ENCODE measurements at places on chromosomes 5 and 9.

GRCh38 chr9:4491626-4491975, 1.3 kb downstream of the SLC1A1 start:
- no peak for DNase-seq

DNA sequence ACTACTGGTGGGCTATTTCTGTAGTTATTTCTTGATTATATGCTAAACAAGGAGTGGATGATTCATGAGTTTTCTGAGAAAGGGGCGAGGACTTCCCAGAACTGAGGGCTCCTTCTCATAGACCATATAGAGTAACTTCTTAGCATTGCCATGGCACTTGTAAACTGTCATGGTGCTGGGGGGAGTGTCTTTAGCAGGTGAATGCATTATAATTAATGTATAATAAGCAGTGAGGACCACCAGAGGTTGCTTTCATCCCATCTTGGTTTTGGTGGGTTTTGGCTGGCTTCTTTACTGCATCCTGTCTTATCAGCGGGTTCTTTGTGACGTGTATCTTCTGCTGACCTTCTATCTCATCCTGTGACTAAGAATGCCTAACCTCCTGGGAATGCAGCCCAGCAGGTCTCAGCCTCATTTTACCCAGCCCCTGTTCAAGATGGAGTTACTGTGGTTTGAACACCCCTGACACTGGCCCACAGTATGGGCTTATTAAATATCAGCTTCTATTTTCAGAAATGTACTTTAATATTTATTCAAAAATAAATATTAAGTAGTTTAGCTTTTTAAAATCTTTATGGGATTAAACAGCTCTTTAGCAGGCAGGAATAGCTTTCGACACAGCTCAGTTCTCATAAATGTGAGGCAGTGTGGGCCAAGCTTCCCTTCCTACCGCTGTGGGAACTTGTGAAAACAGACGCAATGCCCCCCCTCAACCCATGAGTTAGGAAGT, 44.4 kb downstream of the GALNT12 start:
- DNase-seq = no peak

DNA sequence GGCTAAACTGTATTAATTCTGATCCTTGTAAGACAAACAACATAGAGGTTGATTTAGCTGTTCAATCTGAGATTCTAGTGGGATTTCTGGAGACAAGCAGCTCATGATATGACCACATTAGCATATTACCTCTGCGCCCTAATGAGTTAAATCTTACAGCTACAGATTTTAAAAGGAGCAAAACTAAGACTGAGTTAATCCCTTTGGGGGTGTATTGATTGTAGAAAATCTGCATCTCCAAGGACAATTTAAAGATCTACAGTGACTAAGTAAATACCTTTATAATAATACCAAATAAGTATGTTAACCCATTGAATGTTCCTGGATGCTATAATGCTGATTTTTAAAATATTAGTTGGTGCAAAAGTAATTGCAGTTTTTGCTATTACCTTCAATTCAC, 33.2 kb downstream of the ADAMTSL1 start:
- no peak for DNase-seq

DNA sequence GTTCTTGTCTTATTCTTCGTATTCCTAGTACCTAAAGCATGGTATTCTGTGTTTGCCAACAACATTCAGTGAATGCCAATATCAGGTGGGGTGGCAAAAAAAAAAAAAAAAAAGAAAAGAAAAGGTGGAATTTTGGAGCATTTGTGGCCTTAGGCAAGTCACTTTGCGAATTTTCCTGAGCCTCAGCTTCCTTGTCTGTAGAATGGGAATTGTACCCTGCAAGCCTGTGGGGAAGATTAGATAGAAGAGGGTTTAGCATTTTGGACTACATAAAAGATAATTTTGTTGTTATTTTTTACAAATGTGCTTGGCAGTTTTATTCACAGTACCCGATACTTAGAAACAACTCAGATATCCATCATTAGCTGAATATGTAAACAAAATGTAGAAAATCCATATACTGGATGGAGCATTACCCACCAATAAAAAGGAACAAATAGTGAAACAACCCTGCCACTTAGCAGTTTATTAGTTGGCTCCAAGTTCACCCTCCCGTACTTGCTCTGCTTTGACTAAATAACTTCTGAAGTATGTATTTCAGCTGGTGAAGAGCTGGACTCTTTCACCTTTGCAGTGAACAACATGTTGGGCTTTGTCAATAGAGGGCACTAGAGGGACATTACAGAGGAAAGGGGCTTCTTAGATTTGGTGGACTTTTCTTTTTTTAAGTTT, 13.6 kb downstream of the UBE2D2 start:
- no peak for DNase-seq

- DNase-seq = no peak
These were observed 2.1 kb upstream of the HMGCS1 start for GRCh38 chr5:43315263-43315662.

DNA sequence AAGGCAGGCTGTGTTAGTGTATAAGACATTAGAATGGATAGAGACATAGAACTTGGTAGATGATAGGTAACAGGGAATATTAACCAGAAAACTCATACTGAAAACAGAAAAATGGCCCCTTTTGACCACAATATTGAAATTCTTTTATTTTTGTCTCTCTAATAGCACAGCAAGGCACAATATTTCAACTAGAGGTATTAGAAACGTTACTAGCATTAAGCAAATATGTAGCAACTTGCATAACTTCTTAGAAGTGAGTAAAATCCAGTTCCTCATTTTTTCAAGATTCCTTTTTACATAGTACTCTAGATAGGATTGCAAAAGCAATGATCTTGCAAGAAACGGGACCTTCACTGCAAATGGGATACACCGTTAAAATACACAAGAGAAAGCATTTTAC, 102.7 kb upstream of the VCAN start:
- DNase-seq = no peak

DNA sequence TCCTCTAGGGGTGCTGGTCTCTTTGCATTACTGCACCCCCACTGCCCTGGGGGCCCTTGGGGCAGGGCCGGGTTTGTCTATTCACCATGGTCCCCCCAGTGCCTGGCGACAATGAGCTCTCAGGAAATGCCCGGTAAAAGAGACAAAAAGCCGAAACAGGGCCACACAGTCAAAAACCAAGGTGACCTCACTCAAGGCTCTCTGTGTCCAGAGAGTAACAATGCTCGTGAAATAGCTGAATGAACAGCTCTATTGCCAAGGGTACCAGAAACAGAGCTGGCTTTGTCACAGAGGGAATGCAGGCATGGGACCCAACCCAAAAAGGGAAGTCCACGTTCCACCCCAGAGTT, 16.0 kb downstream of the SH3PXD2B start:
- DNase-seq = no peak

DNA sequence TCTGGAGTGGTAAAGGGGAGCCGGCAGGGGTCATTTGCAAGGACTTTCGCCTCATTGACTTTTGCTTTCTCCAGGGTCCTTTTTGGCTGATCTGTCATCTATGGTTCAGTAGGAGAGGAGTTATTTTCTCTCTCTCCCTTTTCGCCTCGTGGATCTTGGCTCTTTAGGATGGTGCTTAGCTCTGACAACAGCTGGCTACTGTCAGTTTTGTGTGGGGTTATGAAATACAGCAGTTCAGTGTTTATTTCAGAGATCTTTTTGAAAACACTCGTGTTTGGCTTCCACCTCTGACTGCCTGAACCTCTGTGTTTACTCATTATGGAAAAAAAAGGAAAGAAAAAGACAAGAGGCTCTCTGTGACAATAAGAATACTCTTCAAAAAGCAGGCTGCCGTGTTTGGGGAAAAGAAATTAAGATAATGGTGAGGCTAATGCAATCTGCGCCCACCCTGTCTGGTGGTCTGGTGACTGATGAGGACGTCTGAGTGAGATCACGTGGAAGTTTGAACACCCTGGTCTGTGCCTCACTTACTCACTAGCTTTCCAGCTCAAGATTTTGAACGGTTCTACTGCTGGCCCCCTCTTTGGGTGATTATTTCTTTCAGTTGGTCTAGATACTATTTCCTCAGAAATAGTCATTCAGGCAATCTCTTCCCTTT, 567.7 kb downstream of the CAAP1 start:
- no peak for DNase-seq

- no peak for DNase-seq
These were observed 120.9 kb downstream of the WNK2 start for GRCh38 chr9:93304574-93305496.

GRCh38 chr5:32812399-32812798, 101.3 kb downstream of the NPR3 start:
- DNase-seq = no peak

- DNase-seq = no peak
These were observed 177.4 kb upstream of the GLRA1 start for GRCh38 chr5:152102057-152102456.

DNA sequence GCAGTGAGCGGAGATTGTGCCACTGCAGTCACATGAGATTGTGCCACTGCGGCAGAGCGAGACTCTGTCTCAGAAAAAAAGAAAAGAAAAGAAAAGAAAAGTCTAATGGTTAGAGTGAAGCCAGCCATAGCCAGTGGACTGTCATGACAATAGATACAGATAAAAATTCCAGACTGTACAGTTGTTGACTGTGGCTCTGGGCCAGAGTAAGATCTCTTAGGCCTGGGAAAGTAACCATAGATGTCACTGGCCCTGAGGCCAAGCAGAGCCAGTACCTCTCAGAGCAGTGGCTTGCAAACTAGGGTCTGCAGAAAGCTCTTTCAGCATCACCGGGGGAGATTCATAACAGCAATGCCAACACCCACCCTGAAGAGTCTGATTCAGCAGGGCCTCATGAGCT, 44.1 kb upstream of the SUB1 start:
- no peak for DNase-seq

GRCh38 chr5:117800261-117800660, 1188.1 kb downstream of the DTWD2 start:
- no peak for DNase-seq
